Foreskin melanocyte (primary cell): ENCODE measurements at places on chromosomes 3 and 15.

DNA sequence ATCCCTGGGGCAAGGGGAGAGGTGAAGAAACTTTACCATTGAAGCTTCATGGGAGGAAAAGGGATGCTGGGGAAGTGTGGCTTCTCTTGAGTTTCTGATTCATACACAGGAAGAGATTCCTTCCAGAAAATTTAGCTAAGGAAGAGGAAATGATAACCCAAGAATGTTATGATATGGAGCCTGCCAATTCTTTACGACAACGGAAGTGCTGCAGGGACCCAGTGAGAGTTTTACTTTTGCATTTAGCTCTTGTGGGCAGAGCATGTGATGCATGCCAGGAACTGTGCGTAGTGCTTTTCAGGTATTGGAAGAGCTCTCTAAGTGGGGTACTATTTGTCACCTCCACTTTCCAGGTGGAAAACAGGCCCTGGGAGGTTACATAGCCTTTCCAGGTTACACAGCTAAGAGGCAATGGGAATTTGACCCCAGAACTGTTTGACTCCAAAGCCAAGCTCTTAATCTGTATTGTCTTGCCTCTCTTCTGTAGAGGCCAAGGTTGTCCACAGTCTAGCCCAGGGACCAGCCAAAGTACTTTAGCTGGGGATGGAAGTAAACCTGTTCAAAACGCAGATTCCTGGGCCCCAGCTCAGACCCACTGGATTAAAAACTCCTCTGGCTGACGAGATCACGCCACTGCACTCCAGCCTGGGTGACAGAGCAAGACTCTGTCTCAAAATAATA, 23.0 kb downstream of the CMTM7 start:
- DNase-seq, result peak; percentile 29

DNA sequence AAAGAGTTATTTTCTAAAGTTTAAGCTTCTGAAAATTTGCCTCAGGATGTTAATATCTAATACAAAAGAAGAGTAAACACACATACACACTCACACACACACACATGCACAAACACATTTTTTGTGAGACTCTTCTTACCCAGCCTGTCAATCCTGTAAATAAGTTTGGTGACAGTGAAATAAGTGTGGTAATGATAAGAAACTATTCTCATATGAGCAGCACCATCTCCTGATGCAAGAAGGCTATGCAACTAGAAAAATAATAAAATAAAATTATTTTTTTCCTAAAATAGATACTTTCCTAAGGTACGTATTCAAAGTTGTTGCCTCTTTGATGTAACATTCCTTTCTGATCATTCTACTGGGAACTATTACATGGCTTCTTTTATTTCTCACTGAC, 155.1 kb downstream of the MECOM start:
- no peak for DNase-seq

GRCh38 chr15:66016199-66016598, 146.9 kb downstream of the RAB11A start:
- DNase-seq, result no peak

GRCh38 chr3:122067214-122067550, 12.0 kb downstream of the CD86 start:
- DNase-seq, result no peak

DNA sequence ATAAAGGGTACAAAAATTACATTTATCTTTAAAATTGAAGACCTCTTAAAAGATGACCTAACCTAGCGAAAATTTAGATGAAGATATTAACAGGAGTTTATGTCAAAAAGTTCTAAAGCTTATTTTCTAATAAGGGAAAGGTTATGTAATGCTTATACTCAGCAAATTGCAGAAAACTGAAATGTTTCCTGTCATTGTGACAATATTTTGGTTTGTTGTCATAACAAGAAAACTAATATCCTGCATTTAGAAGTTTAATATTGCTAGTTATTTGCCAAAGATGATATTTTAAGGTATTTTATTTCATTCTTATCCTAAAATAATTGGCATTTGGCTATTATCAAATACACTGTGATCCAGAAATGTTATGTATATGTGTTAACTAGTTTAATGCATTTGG, 294.5 kb downstream of the C3orf38 start:
- no peak for DNase-seq

DNA sequence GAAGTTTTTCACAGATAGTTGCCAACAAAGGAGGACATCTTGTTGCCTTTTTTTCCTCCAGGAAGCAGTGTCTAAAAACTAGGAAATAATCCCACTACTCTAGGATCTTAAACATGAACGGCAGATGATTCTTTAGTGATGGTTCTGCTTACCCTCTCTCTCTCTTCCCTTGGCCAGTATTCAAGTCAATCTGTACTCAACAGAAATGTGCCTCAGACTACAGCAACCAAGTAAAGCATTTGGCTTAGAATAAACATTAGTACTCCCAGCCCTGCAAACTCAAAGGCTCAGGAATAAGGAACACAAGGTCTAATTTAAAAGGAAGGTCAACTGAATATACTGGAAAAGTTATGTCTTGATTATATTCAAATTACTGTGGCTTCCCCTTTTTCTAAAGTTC, 8.7 kb downstream of the NPTN start:
- DNase-seq, result no peak

DNA sequence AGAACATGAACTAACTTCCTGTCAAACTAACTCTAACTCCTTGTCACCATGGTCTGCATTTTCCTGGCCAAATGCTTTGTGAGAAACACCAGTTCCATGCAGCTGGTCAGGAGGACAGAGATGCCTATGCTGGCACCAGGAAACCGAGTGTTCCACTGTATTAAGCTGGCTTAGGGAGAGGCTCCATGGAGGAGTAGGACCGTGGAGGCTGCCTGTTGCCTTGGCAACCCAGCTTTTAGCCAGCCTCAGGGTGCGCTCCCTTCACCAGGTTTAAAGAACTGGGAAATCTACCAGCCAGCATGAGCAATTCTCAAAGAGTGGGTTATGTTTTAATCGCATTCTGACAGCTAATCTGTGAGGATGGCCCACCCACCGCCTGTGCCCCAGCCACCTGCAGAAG, 394.1 kb downstream of the OCA2 start:
- no peak for DNase-seq

- no peak for DNase-seq
Measured at GRCh38 chr15:65981837-65982626, 112.7 kb downstream of the RAB11A start.

DNA sequence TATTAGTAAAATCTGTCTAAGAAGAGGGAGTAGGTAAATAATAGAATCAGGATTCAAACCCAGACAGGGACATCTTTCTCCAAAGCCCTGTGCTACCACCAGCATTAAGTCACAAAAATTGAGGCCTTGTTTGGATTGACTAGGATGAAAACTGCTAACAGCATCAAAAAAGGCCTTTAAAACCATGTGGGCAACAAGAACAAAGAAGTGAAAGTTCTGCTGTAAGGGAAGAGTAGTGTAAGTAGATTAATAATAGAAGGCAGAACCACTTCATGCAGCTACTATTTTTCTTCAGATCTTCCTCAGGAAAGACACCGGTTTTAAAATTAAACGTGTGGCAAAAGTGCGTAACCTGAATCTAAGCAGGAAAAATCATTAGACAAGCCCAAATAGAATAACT, 15.3 kb upstream of the KBTBD12 start:
- DNase-seq, result no peak

GRCh38 chr15:78263351-78263781, 996 bp upstream of the DNAJA4 start:
- DNase-seq, result no peak

GRCh38 chr15:41276831-41277230, 45.8 kb downstream of the CHP1 start:
- no peak for DNase-seq

DNA sequence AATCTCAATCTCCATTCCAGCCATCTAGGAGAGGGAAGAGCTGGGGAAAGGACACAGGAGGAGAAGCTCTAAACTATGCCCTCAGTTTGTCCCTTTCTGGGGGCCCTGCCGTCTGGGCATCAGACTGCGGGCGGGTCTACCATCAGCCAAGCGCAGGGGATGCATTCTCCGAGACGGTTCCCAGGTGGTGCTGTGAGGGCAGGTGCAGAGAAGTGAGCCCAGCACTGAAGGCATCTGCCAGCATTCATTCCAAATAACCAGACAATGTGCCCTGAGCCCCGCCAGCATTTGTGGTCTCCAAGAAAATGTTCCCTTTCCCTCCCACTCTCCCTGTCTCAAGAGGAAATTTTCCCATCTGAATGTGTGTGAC, 265.7 kb downstream of the XXYLT1 start:
- DNase-seq, result no peak

DNA sequence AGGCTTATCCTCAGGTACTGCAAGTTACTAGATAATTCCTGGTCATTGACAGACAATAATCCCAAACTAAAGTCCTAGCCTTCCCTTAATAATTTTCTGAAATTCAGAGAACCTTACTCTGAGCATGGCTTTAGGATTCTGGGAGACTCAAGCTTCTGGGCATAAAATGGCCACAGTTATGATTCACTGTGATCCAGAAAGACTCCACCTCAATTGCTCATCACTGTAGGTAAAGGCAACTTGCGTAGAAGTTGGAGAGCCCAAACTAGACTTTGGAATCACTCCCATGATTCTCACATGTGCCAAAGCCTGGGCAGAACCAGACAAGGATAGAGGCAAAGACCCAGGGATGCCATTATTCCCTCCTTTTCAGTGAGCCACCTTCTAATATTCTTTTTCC, 195.3 kb downstream of the OSBPL10 start:
- no peak for DNase-seq

GRCh38 chr15:78768096-78768495, 43.2 kb downstream of the ADAMTS7 start:
- DNase-seq, result no peak

- no peak for DNase-seq
Measured at GRCh38 chr3:101229681-101230080, 90.7 kb downstream of the IMPG2 start.

DNA sequence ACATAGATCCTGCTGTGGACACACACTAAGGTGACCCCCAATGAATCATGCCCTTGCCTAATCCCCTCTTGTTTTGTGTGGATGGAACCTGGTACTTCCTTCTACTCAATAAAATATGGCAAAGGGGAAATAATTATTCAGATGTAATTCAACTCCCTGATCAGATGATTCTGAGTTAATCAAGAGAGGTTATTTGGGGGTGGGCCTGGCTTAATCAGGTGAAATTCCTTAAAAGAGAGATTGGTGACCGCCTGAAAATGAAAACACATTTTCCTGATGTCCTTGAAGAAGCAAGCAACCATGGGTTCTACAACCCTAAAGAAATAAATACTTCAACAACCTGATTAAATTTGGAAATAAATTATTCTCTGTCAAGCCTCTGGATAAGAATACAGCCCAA, 8.3 kb upstream of the SLITRK3 start:
- no peak for DNase-seq

GRCh38 chr3:161316006-161316689, 55.2 kb downstream of the SPTSSB start:
- no peak for DNase-seq

- no peak for DNase-seq
Measured at GRCh38 chr3:94106268-94106667, 43.4 kb downstream of the NSUN3 start.

GRCh38 chr3:39166932-39167532, 13.6 kb upstream of the CSRNP1 start:
- DNase-seq, result peak; percentile 90

DNA sequence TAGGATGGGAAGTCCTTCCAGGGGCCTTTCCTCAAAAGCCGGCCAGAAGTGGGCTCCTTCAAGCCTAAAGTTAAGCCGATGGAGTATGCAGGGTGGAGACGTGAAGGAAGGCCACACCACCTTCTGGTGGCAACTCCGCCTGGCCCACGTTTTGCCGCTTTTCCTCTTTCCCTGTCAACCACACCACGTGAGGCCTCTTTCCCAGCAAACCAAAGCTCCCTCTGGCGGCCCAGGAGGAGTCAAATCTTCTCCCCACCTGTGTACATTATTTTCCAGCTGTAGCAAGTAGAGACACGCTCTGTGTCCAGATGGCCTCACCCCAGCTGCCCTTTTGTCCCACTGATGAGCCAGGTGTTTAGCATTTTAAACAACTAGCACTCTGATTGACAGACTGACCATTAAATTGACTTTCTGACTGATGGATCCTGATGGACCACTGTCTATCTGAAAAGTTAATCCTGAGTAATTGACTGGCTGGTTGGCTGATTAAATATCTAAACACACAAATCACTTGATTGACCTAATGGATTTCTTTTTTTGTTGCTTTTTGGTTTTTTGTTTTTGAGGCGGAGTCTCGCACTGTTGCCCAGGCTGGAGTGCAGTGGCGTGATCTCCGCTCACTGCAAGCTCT, 59.6 kb upstream of the ZBTB38 start:
- no peak for DNase-seq

- peak; percentile 59 for DNase-seq
Measured at GRCh38 chr3:166367947-166368533, 530.8 kb upstream of the BCHE start.

- no peak for DNase-seq
Measured at GRCh38 chr15:77632534-77633133, at the start of gene LINGO1. Gene LINGO1, minus strand, starts transcription at chr15:77632912. Its CDS starts 597 bp downstream, at chr15:77632315.

GRCh38 chr3:173938159-173938558, 540.6 kb downstream of the NLGN1 start:
- DNase-seq, result no peak

DNA sequence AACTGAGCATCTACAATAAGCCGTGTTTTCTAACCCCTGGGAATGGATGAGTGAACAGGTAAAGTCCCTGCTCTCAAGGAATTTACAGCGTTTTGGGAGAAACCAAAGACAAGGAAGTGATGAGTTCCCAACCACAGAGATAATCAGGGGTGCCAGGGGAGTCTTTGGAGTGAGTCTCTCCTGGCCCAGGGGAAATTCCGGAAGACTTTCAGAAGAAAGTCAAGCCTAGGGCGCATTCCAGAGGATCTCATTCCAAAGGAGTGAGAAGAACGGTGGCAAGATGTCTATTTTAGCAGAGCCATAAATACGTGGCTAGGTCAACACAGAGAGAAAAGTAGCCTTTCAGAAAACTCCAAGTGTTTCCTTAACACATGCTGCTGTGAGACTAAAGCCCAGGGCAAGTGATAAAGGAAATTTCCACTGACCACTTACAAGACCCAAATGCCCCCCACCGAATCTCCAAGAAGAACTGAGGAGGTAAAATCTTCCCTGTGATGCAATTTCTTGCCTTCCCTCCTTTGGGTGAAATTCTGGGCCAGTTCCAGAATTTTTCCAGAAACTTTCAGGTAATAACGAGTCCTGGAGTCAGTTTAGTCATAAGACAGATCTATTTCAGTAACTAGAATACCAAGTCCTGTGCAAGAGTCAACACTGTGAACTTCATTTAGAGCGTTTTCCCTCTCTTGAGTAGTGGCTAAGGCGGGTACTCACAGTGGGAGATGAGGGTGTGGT, 437.4 kb downstream of the NR2F2 start:
- DNase-seq, result no peak

GRCh38 chr3:111739311-111739911, 119.7 kb upstream of the PHLDB2 start:
- no peak for DNase-seq

- no peak for DNase-seq
Measured at GRCh38 chr3:33149342-33149741, 35.5 kb downstream of the CRTAP start.

GRCh38 chr3:39068556-39068955, 16.7 kb downstream of the WDR48 start:
- peak; percentile 4 for DNase-seq

GRCh38 chr3:193124861-193125260, 116.2 kb upstream of the PLAAT1 start:
- peak; percentile 19 for DNase-seq
